GM10248 (cell line): ENCODE measurements at places on chromosomes 3 and 15.
A peak's percentile ranks its signal among the peaks of the same experiment; 100 is the strongest.

DNA sequence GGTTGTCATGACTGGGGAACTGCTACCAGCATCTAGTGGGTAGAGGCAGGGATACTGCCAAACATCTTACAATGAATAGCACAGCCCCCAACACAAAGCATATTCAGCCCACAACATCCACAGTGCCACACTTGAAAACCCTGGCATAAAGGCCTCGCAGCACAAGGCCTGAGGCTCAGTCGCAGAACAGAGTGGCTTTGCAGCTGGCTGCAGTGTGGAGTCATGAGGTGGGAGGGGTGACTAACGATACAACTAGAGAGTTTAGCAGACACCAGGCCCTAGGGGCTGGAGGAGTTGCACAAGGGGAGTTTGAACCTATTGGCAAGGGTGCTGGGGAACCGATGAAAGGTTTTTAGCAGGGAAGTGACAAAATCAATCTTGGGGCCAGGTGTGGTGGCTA is 32.1 kb downstream of the GRK7 start:
- no peak for DNase-seq

DNA sequence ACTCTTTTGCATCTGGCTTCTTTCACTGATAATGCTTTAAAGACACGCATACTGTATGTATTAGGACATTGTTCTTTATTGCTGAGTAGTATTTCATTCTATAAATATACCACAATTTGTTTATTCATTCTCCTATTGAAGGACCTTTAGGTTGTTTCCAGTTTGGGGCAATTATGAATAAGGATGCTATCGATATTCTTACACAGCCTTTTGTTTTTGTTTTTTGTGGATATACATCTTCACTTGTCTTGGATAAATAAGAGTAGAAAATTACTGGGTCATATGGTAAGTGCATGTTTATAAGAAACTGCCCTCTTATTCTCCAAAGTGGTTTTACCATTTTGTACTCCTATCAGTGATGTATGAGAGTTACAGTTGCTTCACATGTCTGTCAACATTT is 61.8 kb upstream of the GOLGA6B start:
- DNase-seq = no peak

- peak; percentile 24 for DNase-seq
These were observed 378.4 kb upstream of the AGTR1 start for GRCh38 chr3:148319161-148319915.

DNA sequence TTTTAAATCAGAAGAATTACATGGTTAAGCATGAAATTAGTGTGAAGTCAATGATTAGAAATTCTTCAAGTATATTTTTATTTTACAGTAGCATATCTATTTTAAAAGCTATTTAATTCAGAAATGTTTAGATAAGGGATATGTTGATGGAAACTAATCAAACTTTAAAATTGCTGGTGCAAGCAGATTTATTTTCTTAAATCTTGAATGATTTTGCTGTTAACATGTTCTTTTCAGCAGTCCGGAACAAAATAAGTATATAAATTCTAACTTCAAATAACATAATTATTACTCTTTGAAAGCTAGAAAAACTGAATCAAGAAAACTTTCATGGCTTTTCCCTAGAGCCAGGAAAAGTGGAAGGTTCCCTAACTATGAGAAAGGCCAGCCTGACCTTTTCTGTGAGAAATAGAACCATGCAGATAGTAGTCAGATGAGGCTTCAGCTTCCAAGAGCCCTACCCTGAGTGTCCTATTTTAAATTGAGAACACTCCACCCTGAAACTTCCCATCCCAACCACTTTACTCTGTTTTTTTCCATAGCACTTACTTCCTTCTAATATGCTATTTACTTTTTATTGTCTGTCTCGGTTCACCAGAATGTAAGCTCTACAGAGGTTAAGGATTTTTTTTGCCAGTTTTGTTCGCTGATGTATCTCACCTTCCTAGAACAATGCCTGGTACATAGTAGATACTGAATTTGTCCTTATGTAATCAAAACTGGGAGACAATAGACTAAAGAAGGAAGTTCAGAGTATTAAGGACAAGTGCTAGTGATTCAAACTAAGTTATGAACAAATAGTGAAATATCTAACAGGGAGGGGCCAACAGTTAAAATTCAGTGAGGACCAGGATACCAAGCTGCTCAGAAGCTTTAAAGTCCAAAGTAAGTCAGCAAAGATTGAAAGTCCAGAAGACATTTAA is 66.8 kb downstream of the CD200R1L start:
- no peak for DNase-seq
